ENCODE measurements at places on chromosomes 12 and 14.

- no peak for DNase-seq
Measured at GRCh38 chr14:56905282-56905681, 95.0 kb upstream of the OTX2 start.

- DNase-seq: no peak
Measured at GRCh38 chr14:36835128-36835527, 173.5 kb downstream of the PAX9 start.

- DNase-seq: no peak
Measured at GRCh38 chr14:44029933-44030332, 477.1 kb downstream of the FSCB start.

DNA sequence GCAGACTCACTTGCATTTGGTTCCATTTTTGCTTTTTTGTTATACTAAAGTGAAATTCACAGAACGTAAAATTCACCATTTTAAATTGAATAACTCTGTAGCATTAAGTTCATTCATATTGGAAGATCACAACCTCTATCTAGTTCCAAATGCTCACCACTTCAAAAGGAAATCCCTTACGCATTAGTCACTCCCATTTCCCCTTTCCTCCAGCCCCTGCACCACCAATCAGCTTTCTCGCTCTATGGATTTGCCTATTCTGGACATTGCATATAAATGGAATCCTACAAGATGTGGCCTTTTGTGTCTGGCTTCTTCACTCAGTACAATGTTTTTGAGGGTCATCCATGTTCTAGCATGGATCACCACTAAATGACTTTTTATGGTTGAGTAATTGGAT lies 294.5 kb downstream of the KSR2 start:
- DNase-seq: no peak

GRCh38 chr12:76901628-76902380 lies 23.0 kb upstream of the CSRP2 start:
- no peak for DNase-seq

GRCh38 chr12:121789233-121789781 lies 4.2 kb downstream of the RHOF start:
- no peak for DNase-seq

DNA sequence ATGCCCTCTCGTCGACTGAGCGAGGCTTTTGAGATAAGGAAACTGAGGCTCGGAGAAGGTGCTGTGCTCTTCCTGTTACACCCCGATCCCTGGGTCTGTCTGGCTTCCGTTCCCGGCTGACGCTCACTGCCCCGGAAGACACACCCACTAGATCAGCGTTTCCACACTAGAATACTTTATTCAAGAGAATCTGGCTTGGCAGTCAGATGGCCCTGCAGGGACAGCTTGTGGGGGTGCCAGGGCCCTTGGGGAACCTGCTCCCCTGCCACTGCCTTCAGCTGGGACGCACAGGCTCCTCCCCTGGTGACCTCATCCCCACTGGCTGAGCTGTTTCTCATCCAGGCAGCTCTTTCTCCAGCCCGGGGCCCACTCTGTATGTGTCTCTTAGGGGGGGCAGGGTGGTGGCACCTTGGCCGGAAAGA lies 13.7 kb downstream of the PGF start:
- DNase-seq: peak; percentile 80

- no peak for DNase-seq
Measured at GRCh38 chr14:75495399-75495798, 26.9 kb upstream of the BATF start.

- DNase-seq: no peak
Measured at GRCh38 chr12:19957308-19958125, 410.8 kb upstream of the PDE3A start.

GRCh38 chr14:99271951-99272631 lies at the start of gene BCL11B:
Gene BCL11B (minus strand): TSS chr14:99272197. CDS start chr14:99271218, 979 bp downstream.
- DNase-seq: peak; percentile 77

GRCh38 chr12:48459259-48459658 lies 13.1 kb upstream of the ANP32D start:
- no peak for DNase-seq

GRCh38 chr12:119838826-119839600 lies 38.1 kb downstream of the CIT start:
- no peak for DNase-seq
